ENCODE measurements at places on chromosomes 11 and 22. TPM values are rescaled to one million over a fixed set of nuclear protein-coding genes. Genes with fewer than 3 reads are reported as not detected.
A peak's percentile ranks its signal among the peaks of the same experiment; 100 is the strongest.

GPHA2 gene
- 6.0 TPM for total RNA-seq

SDHD gene
- total RNA-seq, result 30.3 TPM

F2 gene
- total RNA-seq, result not detected

ST13 gene
- 106 TPM for total RNA-seq

PRR5L gene
- 203 TPM for total RNA-seq

DNA sequence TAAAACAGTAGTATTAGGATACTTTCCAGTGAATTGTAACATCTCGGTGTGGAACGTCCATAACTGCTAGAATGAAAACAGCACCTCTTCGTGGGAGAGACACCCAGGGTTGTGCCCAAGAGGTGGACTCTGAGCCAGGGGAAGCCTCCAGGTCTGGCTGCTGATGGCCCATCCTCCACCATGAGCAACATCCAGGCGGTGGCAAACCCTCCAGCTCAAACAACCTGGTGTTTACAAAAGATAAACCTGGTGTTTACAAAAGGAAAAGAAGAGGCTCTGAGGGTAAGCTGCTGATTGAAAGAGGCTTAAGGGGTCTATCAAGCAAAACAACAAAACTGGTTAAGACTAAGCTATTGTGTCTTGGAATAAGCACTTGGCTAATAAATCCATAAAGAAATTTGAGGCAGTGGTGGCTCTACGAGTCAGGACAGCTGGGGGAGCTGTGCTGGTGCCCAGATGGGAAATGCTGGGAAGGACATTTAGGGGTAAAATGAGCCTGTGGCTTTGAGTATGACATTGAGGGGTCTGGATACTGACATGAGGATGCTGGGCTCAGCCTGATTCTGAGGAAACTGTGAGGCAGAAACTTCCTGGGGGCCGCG, 909.0 kb downstream of the BRD1 start:
- DNase-seq, result no peak

DNA sequence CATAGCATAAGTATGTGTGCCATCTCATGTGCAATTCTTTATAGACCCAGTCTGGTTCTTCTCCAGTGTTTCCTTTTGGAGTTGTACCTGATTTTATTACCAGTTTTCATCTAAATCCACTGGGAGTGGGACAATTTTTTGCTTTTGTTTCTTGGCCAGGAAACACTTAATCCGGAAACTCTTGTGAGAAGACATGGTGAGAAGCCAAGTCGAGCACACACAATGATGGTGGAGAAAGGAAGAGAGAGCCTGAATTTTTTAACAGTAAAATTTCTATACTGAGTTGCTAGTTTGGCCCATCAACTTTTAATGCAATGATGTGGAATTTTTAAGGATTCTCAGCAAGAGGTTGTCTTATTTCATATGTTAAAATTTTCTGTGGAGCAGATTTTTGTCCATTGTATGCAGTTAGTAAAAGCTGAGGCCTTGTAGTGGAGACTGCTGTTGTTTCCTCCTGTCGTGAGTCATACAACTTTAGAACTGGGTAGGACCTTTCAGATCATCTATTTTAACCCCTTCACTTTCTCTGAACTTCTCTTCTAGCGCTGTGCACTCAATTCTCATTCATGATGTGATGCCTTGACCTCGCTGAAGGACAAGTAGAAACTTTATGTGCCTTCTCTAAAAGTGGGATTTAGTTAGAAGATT, 17.1 kb downstream of the FAR1 start:
- DNase-seq, result no peak

GRCh38 chr22:17743661-17744411, 30.4 kb downstream of the BID start:
- no peak for DNase-seq

GRCh38 chr11:19605520-19606371, 106.9 kb upstream of the NAV2 start:
- DNase-seq, result no peak

DNA sequence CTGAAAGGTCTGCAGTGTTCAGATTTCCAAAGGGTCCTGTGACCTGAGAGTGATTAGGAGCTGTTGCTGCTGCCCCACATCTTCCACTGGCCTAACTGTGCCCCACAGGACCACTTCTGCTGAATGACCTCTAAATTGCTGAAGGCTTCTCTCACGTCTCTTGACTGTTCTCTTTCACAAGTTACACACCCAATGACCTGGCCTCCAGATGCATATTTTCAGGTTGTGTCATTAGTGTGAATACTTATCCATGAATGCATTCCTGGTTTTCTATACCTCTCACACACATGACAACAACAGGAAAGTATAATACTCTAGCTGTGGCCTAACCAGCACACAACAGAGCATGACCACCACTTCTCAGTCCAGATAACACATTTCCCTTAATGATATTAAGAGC, 15.4 kb downstream of the PRR14L start:
- no peak for DNase-seq

GRCh38 chr22:45843031-45843430, 133.9 kb downstream of the WNT7B start:
- DNase-seq, result no peak

DNA sequence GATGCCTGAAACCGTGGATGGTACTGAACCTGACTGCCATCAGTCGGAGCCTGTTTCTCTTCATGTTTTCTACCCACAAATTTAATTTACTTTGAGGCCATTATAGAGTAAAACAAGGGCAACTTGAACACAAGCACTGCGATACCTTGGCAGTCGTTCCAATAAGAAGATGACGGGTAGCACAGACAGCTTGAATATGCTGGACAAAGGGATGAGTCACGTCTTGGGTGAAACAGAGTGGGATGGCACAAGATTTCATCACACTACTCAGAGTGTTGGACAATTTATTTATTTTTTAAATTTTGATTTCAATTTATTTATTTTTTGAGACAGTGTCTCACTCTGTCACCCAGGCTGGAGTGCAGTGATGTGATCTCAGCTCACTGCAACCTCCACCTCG, 5.7 kb downstream of the DIXDC1 start:
- no peak for DNase-seq

- DNase-seq, result no peak
Observed at GRCh38 chr22:45149671-45150070, 14.1 kb upstream of the NUP50 start.

DNA sequence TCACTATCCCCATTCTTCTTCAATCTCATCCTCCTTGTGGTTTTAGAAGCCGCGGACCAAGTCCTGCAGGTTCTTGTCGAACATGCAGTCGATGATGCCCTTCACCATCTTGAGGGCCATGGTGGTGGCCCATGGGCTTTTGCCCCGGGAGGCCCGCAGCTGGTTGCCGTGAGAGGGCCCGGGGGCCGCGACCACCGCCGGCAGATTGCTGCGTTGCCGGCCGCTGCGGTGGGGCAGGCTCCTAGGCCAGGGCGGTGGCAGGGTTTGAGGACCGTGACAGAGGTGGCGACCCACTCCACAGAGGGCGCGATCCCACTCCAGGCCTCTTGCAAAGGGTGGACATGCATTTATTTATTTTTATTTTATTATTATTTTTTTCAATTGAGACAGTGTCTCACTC, 67.0 kb downstream of the APOL5 start:
- no peak for DNase-seq

DNA sequence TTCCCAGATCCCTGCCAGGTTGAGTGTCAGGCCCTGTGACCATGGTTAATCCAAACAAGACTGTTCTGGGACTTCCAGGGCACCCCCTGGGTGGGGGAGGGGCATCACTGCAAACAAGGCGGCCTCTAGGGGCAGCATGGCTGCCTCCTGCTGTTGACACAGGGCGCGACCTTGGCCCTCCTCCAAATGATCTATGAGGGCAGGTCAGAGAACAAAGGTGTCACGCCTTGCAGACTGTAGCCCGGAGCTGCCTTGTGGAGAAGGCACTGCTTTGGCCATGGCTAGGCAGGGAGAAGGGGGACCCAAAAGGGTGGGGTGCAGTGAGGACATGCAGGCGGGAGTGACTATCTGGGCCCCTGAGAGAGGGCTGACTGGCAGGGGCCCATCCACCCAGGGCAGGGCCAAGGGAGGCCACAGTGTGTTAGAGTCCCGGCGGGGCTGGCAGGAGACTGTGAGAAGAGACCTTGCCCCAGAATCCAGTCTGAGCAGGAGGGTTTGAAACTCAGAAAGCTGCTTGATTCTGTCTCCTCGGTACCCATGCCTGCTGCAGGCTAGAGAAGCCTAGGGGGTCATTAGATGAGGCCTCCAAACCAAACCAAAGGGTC, 35.6 kb downstream of the KCNC1 start:
- DNase-seq, result peak; percentile 87

- no peak for DNase-seq
Observed at GRCh38 chr11:18780896-18781295, 10.7 kb downstream of the PTPN5 start.

GRCh38 chr22:46362934-46363515, 27.5 kb downstream of the TRMU start:
- DNase-seq, result peak; percentile 7

GRCh38 chr22:45318168-45318557, 8.4 kb downstream of the FAM118A start:
- peak; percentile 84 for DNase-seq

- no peak for DNase-seq
Observed at GRCh38 chr11:43736502-43737200, 56.1 kb downstream of the HSD17B12 start.

GRCh38 chr11:70262951-70263350, 7.5 kb upstream of the PPFIA1 start:
- DNase-seq, result no peak

Measured in transverse colon (tissue), 4 donors.